ENCODE measurements at places on chromosomes 6 and 20.

DNA sequence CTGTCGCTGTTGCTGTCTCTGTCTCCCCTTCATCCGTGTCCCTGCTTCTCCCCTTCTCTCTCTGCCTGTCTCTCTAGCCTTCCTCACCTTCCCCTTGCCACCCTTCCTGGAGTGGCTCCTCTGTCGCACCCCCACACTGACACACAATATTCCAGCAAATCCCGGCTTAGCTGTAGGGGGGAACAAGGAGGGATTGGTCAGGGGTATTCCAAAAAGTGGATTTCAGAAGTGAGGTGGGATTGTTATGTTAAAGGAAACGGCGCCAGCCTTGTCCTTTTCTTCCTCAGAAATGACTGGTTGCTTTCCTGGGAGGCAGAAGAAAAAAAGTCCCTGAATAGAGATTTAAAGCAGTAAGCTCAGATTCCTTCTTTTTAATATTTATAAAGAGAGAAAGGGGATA is 76.3 kb upstream of the SIRPA start:
- DNase-seq: no peak

DNA sequence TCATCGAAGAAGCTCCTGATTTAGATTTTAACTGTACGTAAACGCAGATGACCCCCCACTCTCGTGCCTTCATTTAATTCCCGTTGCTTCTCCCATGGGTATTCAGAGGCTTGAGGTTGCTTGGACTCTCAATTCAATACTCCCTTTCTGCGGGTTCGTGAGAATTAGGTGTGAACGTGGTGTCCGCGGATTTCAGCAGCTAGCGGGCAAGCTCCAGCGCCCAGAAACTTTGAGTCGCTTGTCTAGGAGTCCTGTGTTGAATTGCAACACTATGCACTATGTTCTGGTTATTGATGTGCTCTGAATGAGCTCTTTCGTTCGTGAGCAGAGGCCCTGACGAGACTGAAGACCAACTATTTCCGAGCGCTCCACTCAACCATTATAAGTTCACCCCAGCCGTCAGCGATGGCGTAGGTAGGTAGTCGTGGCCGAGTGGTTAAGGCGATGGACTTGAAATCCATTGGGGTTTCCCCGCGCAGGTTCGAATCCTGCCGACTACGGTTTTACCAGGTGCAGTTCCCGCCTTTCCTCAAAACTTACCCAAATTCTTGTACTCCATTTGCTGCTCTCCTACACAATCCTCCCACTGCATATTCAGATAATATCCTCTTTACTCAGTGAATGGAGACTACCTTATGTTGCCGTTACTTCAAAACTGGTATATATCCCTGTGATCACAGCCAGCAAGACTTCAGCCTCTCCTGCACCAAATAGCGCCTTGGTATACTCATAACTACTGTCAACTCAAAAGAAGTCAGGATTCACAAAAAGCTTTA is 72.6 kb upstream of the ZNF184 start:
- DNase-seq: no peak

GRCh38 chr6:29737707-29738630 is 14.7 kb downstream of the HLA-F start:
- no peak for DNase-seq

DNA sequence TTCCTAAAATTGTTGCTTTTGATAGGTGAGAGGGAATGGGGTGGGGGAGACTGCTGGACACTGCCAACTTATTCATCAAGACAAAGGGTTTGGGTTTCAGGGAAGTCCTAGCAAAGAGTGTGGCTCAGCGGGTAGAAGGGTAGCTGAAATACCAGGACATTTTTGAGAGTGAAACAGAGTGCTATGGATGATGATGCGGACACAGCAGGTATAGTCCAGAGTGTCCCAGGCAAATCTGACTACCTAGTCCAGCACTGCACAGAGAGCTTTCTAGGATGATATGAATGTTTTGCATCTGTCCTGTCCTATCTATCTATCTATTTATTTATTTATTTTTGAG is 154.3 kb downstream of the BCAS1 start:
- no peak for DNase-seq

Measured in left hindlimb (tissue), 1 donor.